ENCODE measurements at places on chromosomes 1 and 21. TPM values are rescaled to one million over a fixed set of nuclear protein-coding genes. Genes with fewer than 3 reads are reported as not detected.

Gene S100A7
- not detected for total RNA-seq

Gene PRPF38B
- 24.7 TPM for total RNA-seq

Gene HOOK1
- 12.4 TPM for total RNA-seq

Gene ANKRD34A
- 0.82 TPM for total RNA-seq

Gene CR1L
- 0.73 TPM for total RNA-seq

Gene SMG7
- total RNA-seq = 65.5 TPM

Gene RIPK4
- 5.8 TPM for total RNA-seq

Gene EVA1C
- total RNA-seq = 29.8 TPM

Gene KANK4
- total RNA-seq = 2.6 TPM

Gene PDZK1IP1
- 54.0 TPM for total RNA-seq

Gene TENT5C
- total RNA-seq = 19.3 TPM

- no peak overlapping the region for H3K4me3 ChIP-seq
- no peaks in the 10 kb centered on the region for H3K36me3 ChIP-seq
- no peak overlapping the region for H3K27ac ChIP-seq
These were observed 18.6 kb downstream of the C8A start for GRCh38 chr1:56873213-56873612.

- DNase-seq = no peak
- no peak overlapping the region for H3K4me3 ChIP-seq
- no peaks in the 10 kb centered on the region for H3K36me3 ChIP-seq
- no peak overlapping the region for H3K27ac ChIP-seq
These were observed 130.5 kb downstream of the TMEM53 start for GRCh38 chr1:44543786-44544185.

DNA sequence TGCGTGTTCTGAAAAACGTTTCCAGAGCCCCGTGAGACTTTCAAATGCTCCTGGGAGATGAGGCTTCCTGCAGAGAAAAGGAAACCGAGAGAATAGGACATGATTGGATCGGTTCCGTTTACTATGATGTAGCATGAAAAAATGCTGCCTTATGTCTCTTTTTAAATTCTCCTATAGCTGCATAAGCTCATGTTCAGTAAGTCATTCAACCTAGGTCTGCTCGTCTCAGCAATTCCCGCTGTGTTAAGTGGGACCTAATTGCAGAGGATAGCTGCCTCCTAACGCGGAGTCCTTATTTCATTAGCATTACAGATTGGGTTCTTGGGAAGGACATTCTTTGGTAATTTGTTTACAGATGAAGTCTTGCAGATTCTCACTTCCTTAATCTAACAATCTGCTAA, 165.3 kb downstream of the GALNT2 start:
- no peaks in the 10 kb centered on the region for H3K36me3 ChIP-seq
- peak overlapping the region; percentile 61 for H3K27ac ChIP-seq
- DNase-seq = no peak
- H3K4me3 ChIP-seq = no peak overlapping the region

GRCh38 chr1:40711465-40712404, 20.2 kb downstream of the NFYC start:
- no peaks in the 10 kb centered on the region for H3K36me3 ChIP-seq
- H3K4me1 ChIP-seq = peaks cover 85% of the 10 kb centered on the region
- peak; percentile 47 for DNase-seq
- H3K27ac ChIP-seq = peak overlapping the region; percentile 86

GRCh38 chr1:202304375-202304774, 37.4 kb downstream of the UBE2T start:
- no peaks in the 10 kb centered on the region for H3K36me3 ChIP-seq
- H3K27ac ChIP-seq = no peak overlapping the region
- H3K4me3 ChIP-seq = no peak overlapping the region
- H3K4me1 ChIP-seq = no peaks in the 10 kb centered on the region
- H3K27me3 ChIP-seq = no peaks in the 10 kb centered on the region

GRCh38 chr21:32459972-32460371, 47.5 kb downstream of the EVA1C start:
- H3K4me1 ChIP-seq = peaks cover 15% of the 10 kb centered on the region
- no peak overlapping the region for H3K4me3 ChIP-seq
- no peaks in the 10 kb centered on the region for H3K27me3 ChIP-seq
- H3K36me3 ChIP-seq = no peaks in the 10 kb centered on the region
- no peak for DNase-seq
- H3K27ac ChIP-seq = no peak overlapping the region

DNA sequence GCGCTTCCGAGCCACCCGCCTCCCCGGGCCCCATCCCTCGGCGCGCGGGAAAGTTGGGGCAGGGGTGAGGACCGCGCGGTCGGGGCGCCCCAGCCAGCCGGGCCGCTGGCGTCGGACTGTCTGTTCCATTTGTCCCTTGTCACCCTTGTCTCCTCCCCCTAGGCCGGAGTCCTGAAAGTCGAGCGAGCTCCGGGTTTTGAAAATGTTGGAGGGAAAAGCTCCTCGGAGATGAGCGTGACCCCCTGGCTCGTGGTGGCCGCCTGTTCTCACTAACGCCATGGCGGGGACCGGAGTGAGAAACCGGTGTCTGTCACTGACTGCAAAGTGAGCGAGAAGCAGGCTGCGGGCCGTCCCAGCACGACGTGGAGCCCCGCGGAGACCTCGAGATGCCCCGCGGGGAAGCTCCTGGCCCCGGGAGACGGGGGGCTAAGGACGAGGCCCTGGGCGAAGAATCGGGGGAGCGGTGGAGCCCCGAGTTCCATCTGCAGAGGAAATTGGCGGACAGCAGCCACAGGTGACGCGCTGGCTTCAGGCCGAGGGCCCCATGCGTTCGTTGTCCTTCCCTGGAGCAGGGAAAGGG, 491 bp downstream of the PER3 start:
- DNase-seq = peak; percentile 19
- no peaks in the 10 kb centered on the region for H3K27me3 ChIP-seq
- H3K4me3 ChIP-seq = peak overlapping the region; percentile 45

DNA sequence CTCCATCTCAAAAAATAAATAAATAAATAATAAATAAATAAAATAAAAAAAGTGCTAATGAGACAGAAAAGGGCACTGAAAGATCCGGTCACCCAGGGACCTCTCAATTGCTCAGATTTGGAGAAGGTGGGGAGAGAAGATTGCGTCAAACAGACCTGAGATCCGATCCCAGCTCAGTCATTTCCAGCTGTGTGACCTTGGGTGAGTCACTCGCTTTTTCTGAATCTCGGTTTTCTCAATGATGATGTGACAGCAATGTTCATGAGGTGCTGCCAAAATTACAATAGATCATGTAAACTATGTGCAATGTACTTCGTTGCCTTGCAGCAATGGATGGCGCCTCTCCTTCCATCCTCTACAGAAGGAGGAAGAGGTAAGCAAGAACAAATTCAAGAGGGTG, 11.1 kb upstream of the MEF2D start:
- no peaks in the 10 kb centered on the region for H3K27me3 ChIP-seq
- H3K4me3 ChIP-seq = no peak overlapping the region
- DNase-seq = no peak
- no peaks in the 10 kb centered on the region for H3K36me3 ChIP-seq
- peaks cover 11% of the 10 kb centered on the region for H3K4me1 ChIP-seq

DNA sequence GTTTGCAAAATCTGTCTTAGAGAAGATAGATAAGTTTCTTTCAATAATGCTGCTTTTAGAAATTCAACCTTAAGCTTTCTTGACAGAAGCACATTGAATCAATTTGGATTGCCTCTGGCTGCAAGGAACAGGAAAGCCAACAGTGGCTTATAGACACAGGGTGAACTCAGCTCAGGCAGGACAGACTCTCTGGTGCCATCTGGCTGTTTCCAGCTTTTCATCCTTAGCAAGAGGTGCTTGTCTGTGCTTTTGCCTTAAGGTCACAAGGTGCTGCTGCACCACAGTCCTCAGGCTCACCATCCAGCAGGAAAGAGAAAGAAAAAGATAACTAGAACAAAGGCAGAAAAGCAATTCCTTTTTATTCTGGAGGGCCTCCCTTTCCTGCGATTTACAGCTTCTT, 93.7 kb upstream of the ETS2 start:
- no peak overlapping the region for H3K27ac ChIP-seq
- H3K36me3 ChIP-seq = no peaks in the 10 kb centered on the region
- H3K27me3 ChIP-seq = no peaks in the 10 kb centered on the region
- H3K4me3 ChIP-seq = no peak overlapping the region
- no peaks in the 10 kb centered on the region for H3K4me1 ChIP-seq

- no peaks in the 10 kb centered on the region for H3K4me1 ChIP-seq
- no peak overlapping the region for H3K27ac ChIP-seq
- H3K4me3 ChIP-seq = no peak overlapping the region
- H3K36me3 ChIP-seq = no peaks in the 10 kb centered on the region
- H3K27me3 ChIP-seq = peaks cover 83% of the 10 kb centered on the region
These were observed 16.4 kb downstream of the KNCN start for GRCh38 chr1:46535063-46535462.

GRCh38 chr1:206080026-206080820, 27.2 kb downstream of the RHEX start:
- H3K4me1 ChIP-seq = no peaks in the 10 kb centered on the region
- H3K27me3 ChIP-seq = no peaks in the 10 kb centered on the region
- no peak overlapping the region for H3K4me3 ChIP-seq
- DNase-seq = no peak
- no peaks in the 10 kb centered on the region for H3K36me3 ChIP-seq
- no peak overlapping the region for H3K27ac ChIP-seq

- no peaks in the 10 kb centered on the region for H3K27me3 ChIP-seq
- no peak overlapping the region for H3K27ac ChIP-seq
- H3K36me3 ChIP-seq = no peaks in the 10 kb centered on the region
- H3K4me3 ChIP-seq = no peak overlapping the region
These were observed 184.5 kb downstream of the RGS7 start for GRCh38 chr1:241172486-241172885.

DNA sequence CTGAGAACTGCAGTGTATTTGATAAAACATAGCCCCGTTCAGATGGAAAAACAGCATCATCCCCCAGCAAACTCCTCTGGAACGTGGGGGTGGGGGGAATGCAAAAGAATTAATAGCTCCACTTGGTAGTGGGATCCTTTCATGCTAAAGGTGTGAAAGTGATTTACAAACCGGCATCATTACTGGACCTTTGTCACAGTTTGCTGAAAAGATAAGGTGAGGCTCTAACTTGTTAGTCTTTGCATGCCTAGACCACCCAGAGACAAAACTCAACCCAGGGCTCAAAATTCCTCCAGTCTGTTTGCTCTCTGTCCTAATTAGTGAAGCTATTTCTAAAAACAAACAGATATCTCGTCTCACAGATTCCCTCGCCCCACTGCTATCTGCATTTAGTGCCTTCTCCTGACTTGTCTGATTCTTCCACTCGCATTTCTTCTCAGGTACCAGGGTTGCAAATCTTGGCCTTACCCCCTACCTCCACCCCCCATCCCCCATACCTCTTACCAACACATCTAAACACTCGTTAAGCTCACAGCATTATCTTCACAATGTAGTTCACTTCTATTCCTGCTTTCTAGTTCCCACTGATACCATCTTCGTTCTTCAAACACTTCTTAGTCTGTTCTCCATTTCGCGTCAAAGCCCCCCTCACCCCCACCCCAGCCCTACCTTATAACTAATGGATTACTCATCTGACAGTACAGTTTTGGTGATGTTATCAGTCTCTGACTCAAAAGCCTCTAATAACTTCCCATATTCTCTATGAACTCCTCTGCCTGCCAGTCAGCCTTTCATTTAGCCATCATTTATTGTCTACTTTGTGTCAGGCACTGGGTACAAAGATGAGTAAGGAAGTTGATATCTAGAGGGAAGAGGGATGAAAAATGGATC, 11.8 kb downstream of the IER5 start:
- H3K4me3 ChIP-seq = no peak overlapping the region
- no peak for DNase-seq
- no peak overlapping the region for H3K27ac ChIP-seq

- no peak overlapping the region for H3K27ac ChIP-seq
- DNase-seq = no peak
- H3K27me3 ChIP-seq = no peaks in the 10 kb centered on the region
- H3K36me3 ChIP-seq = no peaks in the 10 kb centered on the region
- no peaks in the 10 kb centered on the region for H3K4me1 ChIP-seq
These were observed 351.9 kb downstream of the ADGRL2 start for GRCh38 chr1:82152356-82153271.

DNA sequence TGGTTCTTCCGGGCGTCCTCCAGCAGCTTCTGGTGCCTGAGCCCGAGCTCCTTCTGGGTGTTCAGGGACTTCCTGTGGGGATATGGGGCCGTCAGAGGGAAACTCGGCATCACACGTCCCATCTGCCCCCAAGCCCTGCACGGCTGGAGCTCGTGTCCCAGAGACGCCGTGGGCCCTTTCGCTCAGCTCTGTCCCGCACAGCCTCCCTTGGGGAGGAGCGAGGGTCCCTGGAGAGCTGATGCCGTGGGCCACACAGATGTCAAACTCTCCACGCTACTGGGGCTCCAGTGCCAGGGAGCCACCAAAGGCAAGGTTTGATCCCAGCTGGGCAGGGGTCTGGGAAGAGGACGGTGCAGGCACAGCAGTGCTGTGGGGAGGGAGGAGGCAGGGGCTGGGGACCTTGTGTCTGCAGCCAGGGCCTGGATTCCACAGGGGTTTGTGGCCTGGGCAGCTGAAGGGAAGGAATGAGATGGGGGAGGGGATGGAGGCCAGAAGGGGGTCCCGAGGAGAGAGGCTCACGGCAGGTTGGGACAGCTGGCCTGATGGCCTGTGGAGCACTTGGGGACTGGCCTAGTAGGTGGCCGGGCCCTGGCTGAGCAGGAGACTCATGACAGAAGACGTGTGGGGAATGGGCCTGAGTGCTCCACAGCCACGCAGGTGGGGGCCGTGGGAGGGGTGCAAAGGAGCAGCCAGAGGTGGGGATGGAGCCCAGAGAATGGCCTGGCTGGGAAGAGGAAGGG, 30.4 kb downstream of the CFAP74 start:
- DNase-seq = no peak
- no peak overlapping the region for H3K27ac ChIP-seq
- H3K27me3 ChIP-seq = no peaks in the 10 kb centered on the region
- H3K4me1 ChIP-seq = no peaks in the 10 kb centered on the region

DNA sequence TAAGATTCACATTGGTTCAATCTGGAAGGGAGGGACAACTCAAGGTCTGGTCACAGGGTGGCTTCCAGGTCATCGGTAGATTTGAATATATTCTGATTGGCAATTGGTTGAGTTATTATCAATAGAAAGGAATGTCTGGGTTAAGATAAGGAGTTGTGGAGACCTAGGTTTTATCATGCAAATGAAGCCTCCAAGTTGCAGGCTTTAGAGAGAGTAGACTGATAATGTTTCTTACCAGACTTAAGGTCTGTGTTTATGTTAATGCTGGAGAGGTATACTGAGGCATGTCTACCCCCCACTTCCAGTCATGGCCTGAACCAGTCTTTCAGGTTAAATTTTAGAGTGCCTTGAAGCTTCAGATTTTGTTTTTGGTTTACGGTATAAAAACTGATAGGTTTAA, 29.7 kb downstream of the USP25 start:
- no peaks in the 10 kb centered on the region for H3K36me3 ChIP-seq
- H3K27me3 ChIP-seq = no peaks in the 10 kb centered on the region
- H3K4me3 ChIP-seq = no peak overlapping the region

GRCh38 chr1:233863901-233864545, 40.5 kb upstream of the SLC35F3 start:
- no peak overlapping the region for H3K4me3 ChIP-seq
- DNase-seq = no peak
- no peaks in the 10 kb centered on the region for H3K36me3 ChIP-seq
- H3K27me3 ChIP-seq = no peaks in the 10 kb centered on the region
